Ureter (tissue), 1 donor: ENCODE measurements at places on chromosomes 3 and 15. TPM values are rescaled to one million over a fixed set of nuclear protein-coding genes. Genes with fewer than 3 reads are reported as not detected.

Gene TNK2
- 97.6 TPM for total RNA-seq

Gene DOCK3
- total RNA-seq, result 6.0 TPM

Gene RAMAC
- total RNA-seq, result 18.6 TPM

Gene DIPK2A
- 24.7 TPM for total RNA-seq
